Mucosa of descending colon (tissue), 3 donors: ENCODE measurements at places on chromosomes 6 and 20.

GRCh38 chr6:113120582-113121285 lies 736.4 kb upstream of the MARCKS start:
- no peak for DNase-seq

- no peak for DNase-seq
Observed at GRCh38 chr6:96002576-96002910, 13.2 kb upstream of the FUT9 start.

DNA sequence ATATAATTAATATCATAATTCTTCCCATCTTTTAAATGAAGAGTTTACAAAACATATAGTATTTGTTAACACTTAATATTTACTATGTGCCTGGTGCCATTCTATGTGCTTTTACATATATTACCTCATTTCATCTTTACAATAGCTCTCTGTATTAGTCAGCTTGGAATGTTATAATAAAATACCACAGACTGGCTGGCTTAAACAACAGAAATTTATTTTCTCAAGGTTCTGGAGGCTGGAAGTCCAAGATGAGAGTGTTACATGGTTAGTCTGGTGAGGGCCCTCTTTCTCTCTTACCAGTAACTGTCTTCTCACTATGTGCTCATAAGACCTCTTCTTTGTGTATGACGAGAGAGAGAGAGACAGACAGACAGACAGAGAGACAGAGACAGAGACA lies 110.2 kb downstream of the NKAIN2 start:
- DNase-seq = no peak

GRCh38 chr6:35948725-35949124 lies 27.8 kb upstream of the SRPK1 start:
- no peak for DNase-seq

DNA sequence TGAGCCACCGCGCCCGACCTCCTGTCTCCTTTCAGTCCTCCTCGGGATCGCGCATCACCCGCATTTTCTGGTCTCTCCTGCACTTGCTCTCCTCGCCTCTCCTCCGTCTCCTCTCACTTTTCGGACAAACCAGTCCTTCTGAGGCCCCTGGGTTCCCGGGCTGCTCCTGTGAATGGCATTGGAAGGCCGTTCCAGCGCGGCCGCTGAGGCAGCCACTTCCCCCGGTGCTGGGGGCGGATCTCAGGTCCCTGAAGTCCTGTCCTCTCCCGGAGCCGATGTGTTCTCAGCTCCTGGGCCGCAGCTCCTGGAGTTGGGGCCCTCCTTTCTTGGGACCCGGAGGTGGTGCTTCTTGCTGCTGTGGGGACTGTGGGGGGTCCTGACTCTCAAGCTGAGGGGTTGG lies 803 bp downstream of the MICB start:
- peak; percentile 12 for DNase-seq

- no peak for DNase-seq
Observed at GRCh38 chr6:131717836-131718542, 7.2 kb upstream of the CTAGE9 start.

DNA sequence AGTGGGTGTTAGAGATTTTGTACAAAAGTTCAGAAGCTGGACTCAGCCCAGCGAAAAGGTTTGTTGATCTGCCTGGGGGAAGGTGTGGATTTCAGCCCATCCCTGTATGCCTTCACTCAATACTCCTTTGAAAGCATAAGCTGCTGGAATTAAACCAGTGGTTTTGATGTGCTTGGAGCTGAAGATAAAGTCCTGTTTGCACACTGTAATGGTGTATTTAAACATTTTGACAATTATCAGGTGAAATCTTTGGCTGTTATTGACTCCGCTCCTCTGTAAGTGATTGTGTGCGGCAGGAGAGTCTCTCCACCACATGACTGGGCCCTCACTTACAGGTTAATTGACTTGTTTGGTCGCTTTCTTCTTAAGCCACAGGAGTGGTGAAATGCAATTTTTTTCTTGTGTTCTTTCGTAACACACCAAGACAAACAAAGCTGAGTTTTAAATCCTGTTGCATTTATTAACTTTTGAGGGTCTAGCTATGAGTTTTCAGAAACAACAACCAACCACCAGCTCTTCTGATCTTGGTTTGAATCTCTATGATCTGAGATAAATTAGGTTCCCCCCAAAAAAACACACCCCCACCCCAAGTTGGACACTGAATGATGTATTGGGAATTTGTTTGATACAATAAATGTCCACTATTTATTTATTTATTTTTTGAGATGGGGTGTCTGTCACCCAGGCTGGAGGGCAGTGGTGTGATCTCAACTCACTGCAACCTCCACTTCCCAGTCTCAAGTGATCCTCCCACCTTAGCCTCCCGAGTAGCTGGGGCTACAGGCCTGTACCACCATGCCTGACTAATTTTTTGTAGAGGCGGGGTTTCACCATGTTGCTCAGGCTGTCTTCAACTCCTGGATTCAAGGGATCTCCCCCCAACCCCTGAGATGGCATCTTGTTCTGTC lies 46.3 kb upstream of the NCOA3 start:
- DNase-seq = no peak

- peak; percentile 82 for DNase-seq
Observed at GRCh38 chr6:138161338-138162110, at the start of gene ARFGEF3. TSS of gene ARFGEF3 (plus strand) at chr6:138161939. CDS start at chr6:138162087, 148 bp downstream.

GRCh38 chr6:3431994-3432393 lies 24.9 kb downstream of the SLC22A23 start:
- DNase-seq = no peak

DNA sequence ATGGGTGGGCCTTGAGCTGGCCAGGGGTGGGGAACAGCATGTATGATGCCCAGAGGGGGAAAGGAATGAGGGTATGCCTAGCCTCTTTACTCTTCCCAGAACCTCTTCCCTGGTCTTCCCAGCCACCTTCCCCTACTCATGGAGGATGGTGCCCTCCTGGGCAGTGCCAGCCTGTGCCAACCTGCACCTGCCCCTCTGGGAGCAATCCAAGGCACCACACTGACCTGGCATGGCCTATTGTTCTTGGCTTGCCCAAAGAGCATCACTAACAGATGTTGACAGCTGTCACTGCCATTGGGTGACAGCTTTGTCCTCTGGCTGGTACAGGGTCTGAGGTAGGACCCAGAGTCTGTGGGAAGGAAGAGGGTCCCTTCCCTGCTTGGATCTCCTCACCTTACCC lies 12.9 kb downstream of the LPIN3 start:
- no peak for DNase-seq

DNA sequence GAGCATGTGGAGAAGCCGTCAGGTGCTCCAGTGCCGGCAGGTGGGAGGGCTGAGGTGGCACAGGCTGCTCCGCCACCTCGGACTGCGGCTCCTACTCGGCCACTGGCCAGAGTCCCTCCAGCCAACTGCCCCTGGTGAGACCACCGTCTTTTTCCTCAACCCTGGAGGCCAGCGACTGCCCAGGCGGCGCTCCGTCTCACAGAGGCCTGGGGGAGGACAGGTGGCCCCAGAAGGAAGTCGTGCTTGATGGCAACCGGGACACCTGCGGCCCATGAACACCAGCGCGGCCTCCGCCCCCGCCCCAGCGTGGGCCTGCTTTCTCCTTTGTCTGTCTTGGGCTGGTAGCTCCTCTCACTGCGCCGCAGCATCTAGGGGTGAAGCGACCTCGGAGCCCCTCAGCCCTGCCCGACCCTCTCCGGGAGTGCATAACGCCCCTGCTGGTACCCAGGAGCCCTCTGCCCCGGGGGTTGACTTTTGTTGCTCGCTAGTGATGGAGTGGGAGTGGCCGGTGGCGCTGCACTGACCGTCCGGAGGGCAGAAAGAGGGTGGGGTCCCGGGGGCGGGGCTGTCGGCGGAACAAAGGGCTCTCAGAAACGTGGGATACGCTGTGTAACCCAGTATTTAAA lies 706 bp upstream of the TUBB2B start:
- no peak for DNase-seq

- no peak for DNase-seq
Observed at GRCh38 chr6:21278375-21278745, 315.2 kb upstream of the SOX4 start.

GRCh38 chr20:48096212-48096875 lies 311.1 kb upstream of the SULF2 start:
- no peak for DNase-seq

DNA sequence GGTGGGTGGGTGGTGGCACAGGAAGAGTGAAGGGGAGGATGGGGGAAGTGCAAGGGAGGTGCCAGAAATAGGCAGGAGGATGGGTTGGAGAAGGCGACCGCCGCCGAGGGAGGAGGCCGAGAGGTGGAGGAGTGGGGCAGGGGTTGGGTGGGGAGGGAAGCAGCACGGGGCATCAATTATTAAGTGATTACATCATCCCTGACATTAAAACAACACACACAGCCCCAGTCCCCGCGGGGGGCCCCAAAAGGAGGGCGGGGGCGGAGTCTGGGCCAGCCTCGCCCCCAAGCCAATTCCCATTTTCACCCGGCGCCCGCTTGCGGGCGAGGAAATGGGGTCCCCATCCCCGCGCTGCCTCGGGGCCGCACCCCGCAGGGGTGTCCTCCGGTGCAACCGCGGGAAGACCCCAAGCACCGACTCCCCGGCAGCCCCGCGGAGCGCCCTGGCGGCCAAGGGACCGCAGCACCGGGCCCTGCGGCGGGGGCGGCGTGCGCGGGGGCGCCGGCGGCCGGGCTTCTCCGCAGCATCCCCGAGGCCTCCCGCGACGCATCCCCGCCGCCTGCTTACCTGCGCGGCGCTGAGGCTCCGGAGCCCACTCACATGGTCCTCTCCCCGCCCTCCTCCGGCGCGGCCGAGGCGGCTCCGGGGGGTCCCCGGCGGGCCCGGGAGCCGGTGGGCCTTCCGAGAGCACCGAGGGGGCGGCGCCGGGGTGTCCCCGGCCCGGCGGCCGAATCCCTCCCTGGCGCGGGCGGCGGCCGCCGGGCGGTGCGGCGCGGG lies 663 bp downstream of the FYN start:
- peak; percentile 24 for DNase-seq

GRCh38 chr6:74199215-74199915 lies 503.4 kb downstream of the CD109 start:
- DNase-seq = no peak

DNA sequence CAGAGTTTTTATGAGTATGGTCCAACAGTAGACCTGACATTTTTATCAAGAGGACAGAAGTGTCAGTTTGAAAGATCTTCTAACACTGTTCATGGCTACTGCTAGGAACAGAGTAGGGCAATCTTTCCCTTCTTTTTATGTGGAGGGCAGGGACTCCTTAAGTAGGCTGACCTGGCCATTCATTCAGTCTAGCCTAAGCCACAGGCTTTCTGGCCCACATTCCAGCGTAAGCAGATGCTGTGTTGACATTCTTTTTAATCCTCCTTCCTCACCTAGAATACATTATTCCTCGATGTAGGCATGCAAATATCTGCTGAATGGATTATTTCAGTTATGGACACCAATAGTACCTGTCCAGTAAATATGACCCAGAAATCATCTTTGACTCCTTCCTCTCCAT lies 188.3 kb downstream of the ATXN1 start:
- DNase-seq = no peak

DNA sequence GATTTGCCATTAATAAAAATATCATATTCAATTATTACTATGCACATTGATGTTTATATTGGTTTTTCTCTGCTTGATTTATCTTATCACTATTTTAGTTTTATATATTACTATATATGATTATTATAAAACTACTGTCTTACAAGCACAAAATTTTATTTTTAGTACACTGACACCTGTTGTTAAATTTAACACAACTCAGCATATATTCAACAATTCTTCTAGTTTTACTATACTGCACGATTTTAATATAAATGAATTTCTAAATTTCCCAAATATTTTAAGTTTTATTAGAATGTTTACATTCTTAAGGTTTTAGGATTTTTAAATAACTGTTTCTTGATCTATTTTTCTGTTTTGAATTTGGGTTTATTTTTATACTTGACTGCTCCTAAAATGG lies 889.8 kb upstream of the GJE1 start:
- no peak for DNase-seq

- DNase-seq = no peak
Observed at GRCh38 chr6:143451531-143451930, 926 bp downstream of the PEX3 start.

DNA sequence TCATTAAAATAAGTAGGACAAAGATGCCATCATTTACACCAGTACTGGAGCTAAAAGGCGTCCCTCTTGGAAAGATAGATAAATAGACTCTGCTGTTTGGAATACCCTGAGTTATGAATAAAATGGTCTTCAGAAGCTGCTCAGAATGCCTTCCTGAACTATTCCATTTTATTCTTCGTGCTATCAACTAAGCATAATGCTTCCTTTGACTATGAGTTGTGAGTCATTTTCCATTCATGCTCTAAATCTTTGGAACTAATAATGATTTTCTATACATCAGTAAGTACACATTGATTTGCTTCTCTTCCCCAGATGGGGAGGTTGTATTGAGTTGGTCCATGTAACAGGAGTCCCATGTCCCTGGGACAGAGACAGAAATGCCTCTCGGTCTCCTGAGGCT lies 98.3 kb upstream of the PDE7B start:
- no peak for DNase-seq

DNA sequence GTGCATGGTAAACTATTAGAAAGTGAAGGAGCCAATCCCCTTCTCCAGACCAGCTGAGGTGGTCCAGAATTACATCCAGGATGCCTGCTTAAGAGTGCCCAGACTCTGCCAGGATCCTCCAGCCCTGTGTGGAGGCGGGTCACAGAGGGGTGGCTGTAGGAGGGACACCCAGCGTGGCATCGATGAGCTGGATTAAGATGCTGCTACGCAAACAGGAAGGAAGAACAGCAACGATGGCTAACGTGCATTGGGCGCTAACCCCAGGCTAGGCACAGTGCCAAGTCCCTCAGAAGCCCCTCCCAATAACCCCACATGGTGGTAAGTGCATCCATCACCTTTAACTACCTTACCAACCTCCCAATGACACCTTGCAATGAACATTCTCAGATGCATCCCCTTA lies 63.9 kb upstream of the MRPS10 start:
- no peak for DNase-seq

GRCh38 chr6:27890445-27891319 lies 21.5 kb downstream of the OR2B2 start:
- peak; percentile 84 for DNase-seq

DNA sequence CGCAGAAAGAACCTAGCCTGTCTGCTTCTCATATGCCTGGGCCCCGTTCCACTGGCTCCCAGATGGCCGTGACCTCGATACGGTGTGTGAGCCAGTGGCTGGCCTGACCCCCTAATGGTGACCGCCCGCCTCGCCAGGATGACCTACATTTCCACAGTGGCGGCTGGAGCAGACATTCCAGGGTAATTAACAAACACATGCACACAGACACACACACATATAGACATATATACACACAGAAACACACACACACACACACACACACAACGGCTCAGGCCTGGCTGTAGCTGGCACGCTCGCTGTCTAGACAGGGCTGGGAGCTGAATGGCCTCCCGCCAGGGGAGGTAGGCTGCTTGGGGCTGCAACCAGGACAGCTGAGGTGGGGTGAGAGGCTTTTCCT lies 227.1 kb downstream of the ANKRD60 start:
- DNase-seq = no peak

DNA sequence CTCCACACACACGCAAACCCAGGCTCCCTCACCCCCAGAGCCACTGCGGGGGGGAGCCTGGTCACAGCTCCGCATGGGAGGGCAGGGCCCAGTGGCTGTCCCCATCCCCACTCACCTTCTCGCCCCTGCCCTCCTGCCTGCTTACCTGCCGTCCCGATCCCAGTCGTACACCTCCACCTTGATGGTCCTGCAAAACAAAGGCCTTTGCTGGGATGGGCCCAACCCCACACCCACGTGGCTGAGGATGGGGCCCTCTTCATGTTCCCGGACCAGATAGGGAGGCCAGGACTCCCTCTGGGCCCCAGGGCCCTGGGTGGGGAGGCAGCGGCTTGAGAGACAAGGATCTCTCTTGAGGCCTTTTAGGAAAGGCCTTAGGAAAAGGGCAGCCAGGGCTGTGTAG lies 67.6 kb downstream of the RAB44 start:
- no peak for DNase-seq
